Left lobe of liver (tissue), 2 donors: ENCODE measurements at places on chromosomes 5 and 9.

- no peak for DNase-seq
These were observed 78.0 kb downstream of the YIPF5 start for GRCh38 chr5:144092508-144092907.

DNA sequence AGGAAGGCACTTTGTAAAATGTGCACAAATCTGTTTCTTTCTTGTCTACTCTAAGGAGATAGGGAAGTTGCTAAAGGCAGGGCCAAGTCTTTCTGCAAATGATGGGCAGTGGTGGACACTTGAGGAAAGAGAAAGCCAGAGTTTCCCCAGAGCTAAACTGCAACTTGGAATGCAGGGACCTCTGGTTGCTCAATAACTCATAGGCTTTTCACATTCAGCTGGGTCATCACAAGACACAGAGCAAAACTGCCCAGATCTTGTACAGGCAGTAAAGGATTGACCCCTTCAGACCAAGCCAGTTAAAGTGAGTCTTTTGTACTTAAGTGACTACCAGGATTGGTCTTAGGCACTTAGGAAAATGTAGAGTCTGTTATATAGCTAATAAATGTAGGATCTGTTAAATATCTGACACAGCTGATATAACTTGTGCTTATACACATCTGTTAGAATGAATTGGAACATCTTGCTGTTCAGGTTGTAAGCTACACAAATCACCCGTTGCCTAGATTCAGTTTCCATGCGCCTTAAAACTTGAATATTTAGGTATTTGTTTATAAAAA lies 13.5 kb upstream of the AGXT2 start:
- DNase-seq, result no peak

- no peak for DNase-seq
These were observed 29.3 kb upstream of the SELENOP start for GRCh38 chr5:42840842-42841567.

DNA sequence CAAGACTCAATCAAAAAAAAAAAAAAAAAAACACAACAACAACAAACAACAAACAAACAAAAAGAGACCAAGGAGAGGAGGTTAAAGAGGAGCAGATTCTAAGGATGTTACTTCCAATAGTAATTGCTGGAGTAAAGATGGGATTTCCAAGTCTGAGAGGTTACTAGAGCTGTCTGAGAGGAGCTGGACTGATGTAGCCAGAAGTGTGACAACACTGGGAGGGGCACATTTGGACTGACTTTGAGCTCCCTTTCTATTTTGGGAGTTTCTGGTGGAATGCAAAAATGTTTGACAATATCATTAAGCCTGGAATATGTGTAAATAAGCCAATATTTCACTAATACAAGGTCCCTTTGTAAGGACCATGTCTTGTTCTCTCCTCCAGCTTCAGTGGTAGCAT lies 25.3 kb upstream of the PANK3 start:
- no peak for DNase-seq

GRCh38 chr5:38393636-38394035 lies 135.3 kb downstream of the EGFLAM start:
- DNase-seq, result no peak

DNA sequence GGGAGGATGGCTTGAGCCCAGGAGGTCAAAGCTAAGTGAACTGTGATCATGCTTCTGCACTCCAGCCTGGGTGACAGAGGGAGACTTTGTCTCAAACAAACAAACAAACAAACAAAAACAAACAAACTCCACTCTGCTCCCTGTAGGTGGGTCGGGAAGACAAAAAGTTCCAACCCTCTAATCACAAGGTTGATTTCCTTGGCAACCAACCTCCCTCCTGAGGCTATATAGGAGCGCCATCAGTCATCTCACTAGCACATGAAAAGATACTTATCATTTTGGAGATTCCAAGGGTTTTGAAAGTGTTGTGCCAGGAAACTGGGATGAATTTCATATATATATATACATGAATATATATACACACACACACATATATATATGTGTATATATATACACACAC lies 160.5 kb downstream of the TUSC1 start:
- DNase-seq, result no peak

- DNase-seq, result no peak
These were observed 49.6 kb upstream of the CCL21 start for GRCh38 chr9:34759432-34760134.

GRCh38 chr5:42994246-42994554 lies 45.9 kb downstream of the ANXA2R start:
- no peak for DNase-seq

DNA sequence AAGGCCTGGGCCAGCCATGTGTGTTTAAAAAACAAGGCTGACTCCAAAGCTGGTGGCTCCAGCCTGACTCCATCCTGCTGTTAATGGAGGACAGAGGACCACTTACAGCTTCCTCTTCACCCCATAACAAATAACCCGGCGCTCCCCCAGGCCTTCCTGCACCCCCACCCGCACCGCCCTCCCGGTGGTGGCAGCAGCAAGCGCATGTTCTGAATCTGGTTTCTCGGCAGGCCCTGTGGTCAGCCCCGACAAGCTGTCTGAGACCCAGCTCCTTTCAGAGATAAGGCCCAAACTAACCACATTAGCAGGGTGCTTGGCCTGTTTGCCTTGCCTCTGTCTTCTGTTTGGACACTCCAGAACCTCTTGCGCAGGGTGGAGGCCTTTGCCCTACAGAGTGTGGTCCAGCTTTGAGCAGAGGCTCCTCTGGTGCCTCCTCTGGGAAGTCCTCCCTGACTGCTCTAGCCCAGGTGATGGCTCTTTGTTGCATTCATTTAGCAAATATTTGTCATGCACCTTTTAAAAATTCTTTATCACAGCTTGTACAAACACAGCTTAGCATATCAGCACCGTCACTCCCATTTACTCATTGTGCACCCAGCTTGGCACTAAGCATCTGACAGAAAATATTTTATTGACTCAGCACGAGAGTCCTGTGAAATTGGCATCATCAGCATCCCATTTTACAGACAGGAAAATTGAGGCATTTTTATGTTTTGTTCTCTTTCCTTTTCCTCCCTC lies 78.4 kb downstream of the NDFIP1 start:
- no peak for DNase-seq

- peak; percentile 72 for DNase-seq
These were observed 804 bp downstream of the TTC39B start for GRCh38 chr9:15306068-15306756.

GRCh38 chr5:138109463-138110265 lies 25.8 kb downstream of the WNT8A start:
- DNase-seq, result no peak

DNA sequence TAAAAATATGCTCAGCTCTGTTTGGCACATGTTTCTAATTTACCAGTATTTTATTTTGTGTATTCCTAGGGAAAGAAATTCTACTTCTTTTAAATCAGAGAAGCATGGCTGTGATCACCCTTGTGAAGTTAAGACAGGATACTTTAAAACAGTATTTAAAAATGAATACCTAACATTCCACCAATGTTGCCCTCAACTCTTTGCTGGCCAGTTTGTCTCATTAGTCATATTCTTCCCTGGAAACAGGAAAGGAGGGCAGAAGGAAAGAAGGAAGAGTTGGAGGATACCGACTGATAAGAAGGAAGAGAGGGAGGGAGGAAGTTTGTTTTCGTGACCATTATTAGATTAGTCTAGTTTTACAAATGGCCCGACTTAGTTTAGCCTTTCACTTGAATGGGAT lies 137.4 kb downstream of the PLK2 start:
- DNase-seq, result no peak

GRCh38 chr5:74665816-74666215 lies 19.2 kb upstream of the HEXB start:
- no peak for DNase-seq

- no peak for DNase-seq
These were observed 48.1 kb upstream of the RIOK2 start for GRCh38 chr5:97231025-97231636.

DNA sequence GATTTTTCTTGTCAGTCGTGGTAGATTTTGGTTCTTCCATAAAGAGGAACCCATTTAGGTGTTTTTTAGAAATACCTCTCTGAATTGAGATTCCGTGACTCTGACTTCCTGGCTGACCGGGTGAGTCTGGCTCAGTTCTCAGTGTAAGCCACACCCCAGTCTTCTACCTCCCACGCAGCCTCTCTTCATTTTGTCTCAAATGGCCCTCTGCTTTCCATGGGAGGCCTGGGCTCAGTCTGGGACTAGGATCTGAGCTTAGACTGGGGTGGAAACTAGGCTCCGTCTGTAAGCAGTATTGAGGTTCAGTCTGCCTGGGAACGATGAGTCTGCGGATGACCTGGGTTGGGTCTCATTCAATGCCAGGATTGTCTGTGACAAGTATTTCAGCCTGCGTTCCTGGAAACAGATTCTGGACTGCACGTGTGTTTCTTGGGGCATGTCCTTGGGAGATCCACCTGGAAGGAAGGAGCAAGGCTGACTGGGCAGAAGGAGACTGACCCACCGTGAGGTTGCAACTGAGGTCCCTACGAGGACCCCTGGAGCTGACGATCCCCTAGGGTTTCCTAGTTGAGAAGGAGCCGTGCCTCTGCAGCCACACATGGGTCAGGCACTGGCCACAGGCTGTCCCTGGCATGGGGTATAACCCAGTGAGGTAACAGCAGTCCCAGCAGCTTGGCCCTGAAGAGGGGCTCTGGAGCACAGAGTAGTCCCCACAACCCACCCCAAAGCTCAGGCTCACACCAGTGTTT lies 12.4 kb upstream of the CRB2 start:
- DNase-seq, result no peak

GRCh38 chr9:96137671-96138429 lies 164.1 kb downstream of the HSD17B3 start:
- DNase-seq, result no peak

DNA sequence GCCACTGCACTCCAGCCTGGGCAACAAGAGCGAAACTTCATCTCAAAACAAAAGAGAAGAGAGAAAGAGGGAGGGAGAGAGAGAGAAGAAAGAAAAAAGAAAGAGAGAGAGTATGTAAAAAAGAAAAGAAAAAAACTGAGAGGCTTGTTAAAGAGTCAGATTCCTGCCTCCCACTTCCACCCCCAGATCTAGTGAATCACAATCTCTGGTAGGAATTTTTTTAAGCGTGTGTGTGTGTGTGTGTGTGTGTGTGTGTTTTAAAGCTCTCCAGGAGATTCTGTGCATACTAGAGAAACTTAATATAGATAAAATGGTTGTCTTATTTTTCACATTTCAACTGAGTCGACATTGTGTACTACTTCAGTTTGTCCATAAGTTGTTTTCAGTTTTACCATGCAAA lies 32.0 kb downstream of the SAR1B start:
- DNase-seq, result no peak

DNA sequence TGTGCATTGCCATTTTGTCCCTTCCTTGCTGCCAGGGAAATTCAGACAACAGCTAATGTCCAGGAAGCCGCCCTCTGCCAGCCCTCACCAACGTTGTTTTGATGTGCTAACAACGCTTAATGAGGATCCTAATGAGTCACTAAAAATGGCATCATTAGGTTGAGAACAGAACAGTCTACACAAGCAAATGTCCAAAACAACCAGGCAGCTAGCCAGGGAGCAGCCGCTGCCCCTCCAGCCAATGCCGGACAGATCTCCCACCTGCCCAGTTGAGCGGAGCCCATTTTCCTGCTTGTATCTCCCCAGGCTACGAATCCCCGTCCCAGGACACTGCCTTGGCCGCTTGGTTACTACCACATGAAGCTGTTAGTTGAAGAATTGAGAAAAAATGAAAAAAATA lies 40.4 kb upstream of the UNC5A start:
- DNase-seq, result peak; percentile 6

DNA sequence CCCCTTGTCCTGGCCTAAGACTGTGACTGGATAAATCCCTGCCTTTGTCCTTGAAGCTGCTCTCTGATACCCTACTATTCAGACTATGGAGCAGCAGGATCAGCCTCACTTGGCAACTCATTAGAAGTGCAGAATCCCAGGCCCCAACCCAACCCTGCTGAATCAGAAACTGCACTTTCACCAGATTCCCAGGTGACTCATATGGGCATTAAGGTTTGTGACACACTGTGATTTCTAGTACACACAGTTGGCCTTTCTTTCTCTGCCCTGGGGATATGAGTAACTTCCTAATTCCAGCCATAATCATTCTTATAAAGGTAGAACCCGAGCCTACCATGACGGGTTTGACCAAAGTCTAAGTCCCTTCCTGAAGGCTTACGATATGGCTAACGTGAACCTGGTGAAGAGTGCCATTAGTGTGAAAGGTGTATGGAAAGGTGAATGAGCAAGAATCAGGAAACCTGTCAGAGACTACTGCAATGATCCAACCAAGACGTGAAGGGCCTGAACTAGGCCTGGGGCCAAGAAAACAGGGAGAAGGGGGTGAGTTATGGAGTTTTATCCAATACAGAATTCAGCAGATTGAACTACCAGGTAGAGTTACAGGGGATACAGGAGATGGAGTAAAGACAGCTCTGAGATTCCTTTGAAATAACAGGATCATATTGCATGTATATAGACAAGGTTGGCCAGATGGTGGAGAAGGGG lies 533.0 kb downstream of the BNC2 start:
- no peak for DNase-seq

- no peak for DNase-seq
These were observed 76.0 kb downstream of the COL15A1 start for GRCh38 chr9:99019510-99020331.

DNA sequence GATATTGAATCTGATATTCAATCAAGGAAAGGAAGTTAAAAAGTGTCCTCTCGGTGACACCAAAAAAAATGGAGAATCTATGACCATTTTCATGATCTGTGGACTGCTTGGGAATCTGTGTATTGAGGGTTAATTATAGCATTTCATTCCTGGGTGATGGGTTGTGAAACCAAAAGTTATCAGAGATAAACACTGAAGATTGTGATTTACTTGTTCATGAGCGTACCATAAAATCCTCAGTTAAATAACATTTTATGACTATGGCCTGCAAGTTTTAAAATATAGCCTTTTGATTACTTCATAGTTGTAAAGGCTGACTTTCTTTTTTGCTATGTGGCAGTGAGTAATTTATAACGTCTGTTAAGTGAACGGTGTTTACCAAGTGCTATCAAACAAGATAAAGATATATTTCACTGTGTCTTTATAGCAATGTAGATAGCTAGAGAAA lies 267.9 kb upstream of the SEMA6A start:
- DNase-seq, result no peak

DNA sequence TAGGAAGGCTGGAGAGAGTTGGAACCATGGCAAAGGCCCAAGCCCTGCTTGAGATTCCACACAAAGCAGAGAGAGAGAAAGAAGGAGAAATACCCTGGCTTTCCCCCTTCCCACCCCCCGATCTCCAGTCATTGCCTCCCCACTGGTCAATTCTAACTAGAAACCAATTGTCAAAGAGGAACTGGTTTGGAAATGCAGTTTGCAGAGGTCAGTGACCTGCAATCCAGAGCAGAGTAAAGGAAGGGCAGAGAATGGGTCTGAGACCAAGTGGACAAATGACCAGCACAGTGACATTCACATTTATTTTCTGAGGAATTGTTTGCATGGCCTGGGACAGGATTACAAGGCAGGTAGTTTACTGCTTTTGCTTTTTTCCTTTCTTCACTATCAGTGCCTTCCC lies 37.5 kb upstream of the ZFYVE16 start:
- no peak for DNase-seq

DNA sequence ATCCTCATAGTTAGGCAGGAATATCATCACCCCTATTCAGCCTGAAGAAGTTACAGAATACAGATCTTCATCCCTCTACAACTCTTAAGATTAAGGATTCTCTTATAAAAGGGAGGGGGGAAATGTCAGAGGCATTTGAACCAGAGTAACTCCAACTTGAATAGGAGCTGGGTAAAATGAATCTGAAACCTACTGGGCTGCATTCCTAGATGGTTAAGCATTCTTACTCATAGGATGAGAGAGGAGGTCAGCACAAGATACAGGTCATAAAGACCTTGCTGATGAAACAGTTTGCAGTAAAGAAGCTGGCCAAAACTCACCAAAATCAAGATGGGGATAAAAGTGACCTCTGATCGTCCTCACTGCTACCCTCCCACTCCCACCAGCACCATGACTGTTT lies 14.4 kb downstream of the FREM1 start:
- DNase-seq, result no peak
